ENCODE measurements at places on chromosomes 3 and 15.
A peak's percentile ranks its signal among the peaks of the same experiment; 100 is the strongest.

- DNase-seq: no peak
Observed at GRCh38 chr3:96449346-96449745, 365.0 kb upstream of the EPHA6 start.

DNA sequence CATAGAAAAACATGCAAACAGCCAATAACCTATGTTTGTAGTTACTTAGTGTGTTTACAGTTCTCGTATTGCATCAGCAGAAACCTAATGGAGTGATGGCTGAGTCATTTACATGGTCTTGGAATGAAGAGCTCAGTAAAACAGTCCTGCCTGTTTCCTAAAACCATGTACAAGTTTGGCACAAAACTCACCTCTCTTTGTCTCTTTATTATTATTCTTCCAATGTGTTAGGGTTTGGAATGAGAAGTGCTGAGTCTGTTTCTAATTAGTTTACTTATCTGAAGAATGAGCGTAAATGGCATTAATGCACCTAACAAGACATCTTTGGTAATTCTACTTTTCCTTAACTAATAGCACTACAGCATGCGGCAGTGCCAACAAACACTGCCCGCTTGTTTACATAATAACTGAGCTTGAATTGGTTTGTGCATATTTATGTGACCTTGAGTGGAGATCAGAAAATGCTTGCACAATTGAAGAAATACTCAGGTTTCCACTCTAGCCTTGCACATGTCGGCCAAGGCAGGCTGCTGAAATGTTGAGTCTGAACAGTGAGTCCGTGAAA, 385.4 kb upstream of the SEMA6D start:
- DNase-seq: no peak

GRCh38 chr3:64594134-64594533, 93.7 kb downstream of the ADAMTS9 start:
- no peak for DNase-seq

GRCh38 chr3:144265542-144266100, 294.0 kb downstream of the DIPK2A start:
- no peak for DNase-seq

DNA sequence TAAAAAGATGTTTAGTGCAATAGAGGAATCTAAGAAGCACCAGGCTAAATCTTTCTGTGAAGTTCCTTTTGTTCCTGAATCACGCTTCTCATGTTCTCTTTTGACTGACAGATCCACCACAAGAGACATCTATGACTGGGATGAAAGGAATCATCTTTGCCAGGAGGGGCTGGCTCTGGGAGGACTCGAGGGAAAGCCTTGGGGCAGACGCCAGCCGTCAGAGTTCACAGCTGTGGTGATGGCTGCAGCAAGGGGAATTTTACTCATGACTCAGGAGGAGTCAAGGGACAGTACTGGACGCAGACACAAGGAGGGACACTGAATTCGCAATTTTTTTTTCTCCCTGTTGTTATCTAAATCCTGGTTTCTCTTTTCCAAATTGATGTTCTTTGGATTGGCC, 38.7 kb downstream of the C3orf38 start:
- peak; percentile 21 for DNase-seq

DNA sequence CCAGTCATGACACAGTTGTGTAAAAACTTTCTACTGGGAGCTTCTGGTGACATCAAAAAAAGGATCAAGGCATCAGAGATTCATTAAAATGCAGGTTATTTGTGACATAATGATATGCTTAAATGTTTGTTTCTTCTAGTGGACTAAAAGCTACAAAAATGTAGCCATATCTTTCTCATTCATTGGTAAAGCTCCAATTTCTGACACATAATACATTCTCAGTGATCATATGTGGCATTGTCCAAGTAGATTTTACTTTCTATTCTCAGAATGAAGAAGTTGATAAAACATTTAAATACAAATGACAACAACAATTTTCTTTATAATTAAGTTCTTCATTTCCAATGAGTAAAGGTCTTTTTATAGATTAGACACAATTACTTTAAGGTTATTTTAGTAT, 71.0 kb upstream of the ARHGEF26 start:
- DNase-seq: no peak

DNA sequence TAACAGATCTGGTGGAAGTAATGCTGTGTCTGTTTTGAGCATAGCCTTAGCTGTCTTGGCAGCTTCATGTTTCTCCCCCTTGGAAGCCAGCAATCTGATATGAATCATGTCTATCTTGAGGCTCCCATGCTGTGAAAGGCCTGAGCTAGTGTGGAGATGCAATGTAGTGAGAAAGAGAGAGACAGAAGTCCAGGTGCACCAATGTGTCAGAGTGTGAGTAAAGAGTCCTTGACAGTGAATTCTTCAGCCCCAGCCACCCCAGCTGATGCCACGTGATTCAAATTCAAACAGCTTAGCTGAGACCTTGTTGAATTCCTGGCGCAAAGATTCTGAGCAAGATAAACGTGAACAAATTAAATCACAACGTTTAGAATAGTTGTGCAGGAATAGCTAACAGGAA, 704.2 kb downstream of the EDEM1 start:
- DNase-seq: no peak

- no peak for DNase-seq
Observed at GRCh38 chr15:77104155-77104554, 33.2 kb upstream of the TSPAN3 start.

DNA sequence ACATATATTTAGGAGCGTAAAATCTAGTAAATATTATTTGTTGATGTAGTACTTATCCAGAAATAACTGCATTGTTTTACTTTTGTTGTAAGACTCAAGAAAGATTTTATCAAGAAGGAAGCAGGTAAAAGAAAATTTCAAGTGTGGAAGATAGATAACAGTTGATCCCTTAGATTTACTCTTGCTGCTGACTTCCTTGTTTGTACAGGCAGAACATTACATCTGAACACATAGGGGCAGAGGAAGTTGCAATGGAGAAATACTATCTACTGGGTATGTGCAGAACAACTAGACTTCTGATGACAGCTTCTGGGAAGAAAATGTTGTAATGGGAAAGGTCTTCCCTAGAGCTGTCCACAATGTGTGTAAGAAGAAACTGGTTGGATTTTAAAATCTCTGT, 350.6 kb downstream of the NLGN1 start:
- no peak for DNase-seq

DNA sequence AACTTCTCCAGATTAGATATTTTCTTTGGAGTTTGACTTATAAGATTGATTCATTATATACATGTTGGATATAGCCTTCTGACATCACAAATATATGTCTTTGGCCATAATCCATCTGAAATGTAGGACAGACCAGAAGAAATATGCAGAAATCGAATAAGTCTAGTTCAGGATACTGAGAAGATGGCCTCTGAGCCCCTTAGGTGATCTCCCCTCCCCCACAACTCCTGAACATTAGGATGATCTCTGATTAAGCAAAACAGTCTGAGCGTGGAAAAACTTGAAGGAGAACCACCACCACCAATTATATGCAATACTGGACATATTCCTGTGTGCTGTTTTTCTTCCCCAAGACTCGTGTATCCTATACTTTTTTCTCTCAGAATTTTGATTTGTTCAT, 3.2 kb downstream of the SETD5 start:
- no peak for DNase-seq

GRCh38 chr15:47411733-47412132, 305.6 kb upstream of the SEMA6D start:
- DNase-seq: no peak

GRCh38 chr3:161069511-161070251, 35.5 kb downstream of the B3GALNT1 start:
- DNase-seq: no peak

GRCh38 chr3:17052363-17052762, 167.6 kb downstream of the PLCL2 start:
- DNase-seq: no peak

DNA sequence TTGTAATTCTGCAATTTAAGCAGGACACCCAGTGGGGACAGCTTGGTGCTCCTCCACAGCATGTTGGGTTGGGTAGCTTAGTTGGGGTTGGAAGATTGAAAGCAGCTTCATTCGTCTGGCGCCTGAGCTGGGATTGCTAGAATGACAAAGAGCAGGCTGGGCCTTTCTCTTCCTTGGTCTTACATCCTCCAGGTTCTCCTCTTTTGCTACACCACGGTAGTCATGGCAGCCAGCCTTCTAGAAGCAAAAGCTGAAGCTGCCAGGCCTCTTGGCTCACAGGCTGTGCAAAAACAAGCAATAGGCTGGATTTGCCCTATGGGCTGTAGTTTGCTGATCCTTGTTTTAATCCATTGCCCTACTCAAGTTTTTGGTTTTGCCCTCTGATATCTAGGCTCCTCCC, 3.2 kb upstream of the ANXA2 start:
- no peak for DNase-seq

DNA sequence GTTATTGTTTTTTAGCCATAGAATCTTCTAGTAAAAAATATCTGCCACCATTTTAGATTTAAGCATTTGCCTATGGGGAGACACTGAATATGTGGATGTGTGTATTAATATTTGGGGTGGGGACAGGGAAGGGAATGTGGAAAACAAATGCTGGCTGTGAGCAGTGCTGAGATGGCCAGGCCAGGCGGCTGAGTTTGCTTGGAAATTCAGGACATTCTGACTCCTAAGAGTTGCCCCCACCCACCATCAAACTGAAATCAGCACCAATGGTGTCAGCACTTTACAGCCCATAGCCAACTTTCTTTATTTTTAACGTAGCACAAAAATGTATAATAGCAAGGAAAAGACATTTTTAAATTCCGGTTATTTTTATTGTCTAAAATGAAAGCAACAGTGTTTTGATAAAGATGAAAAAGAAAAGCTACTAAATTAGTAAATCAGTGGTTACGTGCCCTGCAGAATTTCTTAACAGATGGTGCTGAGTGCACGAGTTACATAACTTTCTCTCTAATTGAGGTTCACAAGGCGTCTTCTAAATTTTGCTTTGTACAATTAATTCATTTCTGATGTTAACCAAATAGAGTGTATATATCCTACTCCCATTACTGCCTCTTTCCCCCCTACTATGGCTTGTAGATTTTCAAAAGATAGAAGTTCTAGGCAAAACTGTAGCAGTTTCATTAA, 34.0 kb downstream of the B3GALNT1 start:
- no peak for DNase-seq

DNA sequence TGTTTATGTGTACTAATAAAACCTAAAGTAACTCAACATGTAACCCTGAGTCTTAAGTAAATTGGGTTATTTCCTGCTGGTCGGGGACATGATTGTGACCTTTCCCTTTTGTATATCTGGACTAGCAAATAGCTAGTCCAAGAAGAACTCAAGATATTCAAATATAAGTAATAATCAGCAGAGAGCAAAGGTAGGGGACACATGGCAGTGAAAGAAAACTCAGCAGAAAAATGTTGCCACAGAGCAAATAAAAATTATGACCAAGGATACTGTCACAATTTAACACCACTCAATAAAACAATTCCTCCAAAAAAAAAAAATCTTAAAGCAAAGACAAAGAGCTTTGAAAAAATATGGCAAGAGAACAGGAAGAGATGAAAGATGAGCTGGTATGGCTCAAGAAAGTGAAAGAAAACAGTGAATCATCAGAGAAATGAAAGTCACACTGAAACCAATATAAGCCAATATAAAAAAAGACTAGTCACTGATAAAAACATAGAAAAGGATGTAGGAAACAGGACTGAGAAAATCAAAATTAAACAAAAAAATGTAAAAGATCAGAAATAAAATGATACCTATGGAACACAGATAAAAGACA, 43.4 kb downstream of the HLTF start:
- DNase-seq: no peak

DNA sequence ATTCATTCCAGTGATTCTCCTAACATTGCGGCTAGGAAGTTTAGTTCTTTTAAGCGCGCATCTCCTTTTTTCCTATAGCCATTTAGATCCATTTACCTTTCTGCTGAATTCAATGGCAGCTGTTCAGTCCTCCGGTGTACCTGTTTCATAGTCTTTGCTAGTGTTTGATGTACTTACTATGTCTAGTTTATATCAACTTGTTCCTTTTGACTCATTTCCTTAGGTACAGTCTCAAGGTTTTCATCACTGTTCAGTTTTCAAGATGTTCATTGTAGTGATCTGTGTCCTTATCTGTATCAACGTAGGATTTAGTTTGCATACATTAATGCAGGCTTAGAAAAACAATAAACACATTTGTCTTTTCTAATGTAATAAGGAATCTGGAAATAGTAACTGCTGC, 59.0 kb upstream of the MBNL1 start:
- no peak for DNase-seq

GRCh38 chr15:55348281-55348778, 29.3 kb downstream of the PIGB start:
- DNase-seq: no peak

- DNase-seq: no peak
Observed at GRCh38 chr3:94115482-94115881, 52.6 kb downstream of the NSUN3 start.

- no peak for DNase-seq
Observed at GRCh38 chr3:55549177-55549576, 62.1 kb upstream of the WNT5A start.

- DNase-seq: peak; percentile 84
Observed at GRCh38 chr3:197795200-197795599, 4.1 kb downstream of the LRCH3 start.

DNA sequence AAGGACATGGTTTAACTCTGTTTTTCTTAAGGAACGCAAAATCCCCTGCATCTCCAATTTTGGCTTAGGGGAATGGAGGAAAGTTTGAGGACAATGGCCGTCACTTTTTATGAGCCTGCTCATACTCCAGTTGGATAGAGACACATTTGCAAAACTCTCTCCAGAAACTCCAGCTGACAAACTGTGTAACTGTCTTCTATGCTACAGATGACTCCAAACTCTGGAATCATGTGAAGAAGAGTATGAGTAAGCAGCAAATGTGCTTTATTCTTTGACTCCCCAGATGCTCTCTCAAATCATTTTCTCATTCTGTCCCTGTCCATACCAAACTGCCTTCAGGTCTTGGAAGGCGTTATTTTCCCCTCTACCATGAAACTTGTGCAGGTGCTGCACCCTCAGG, 226.5 kb upstream of the GPR149 start:
- DNase-seq: no peak

All from HepG2 (cell line).